ENCODE measurements at places on chromosomes 3 and 15.
A peak's percentile ranks its signal among the peaks of the same experiment; 100 is the strongest.

DNA sequence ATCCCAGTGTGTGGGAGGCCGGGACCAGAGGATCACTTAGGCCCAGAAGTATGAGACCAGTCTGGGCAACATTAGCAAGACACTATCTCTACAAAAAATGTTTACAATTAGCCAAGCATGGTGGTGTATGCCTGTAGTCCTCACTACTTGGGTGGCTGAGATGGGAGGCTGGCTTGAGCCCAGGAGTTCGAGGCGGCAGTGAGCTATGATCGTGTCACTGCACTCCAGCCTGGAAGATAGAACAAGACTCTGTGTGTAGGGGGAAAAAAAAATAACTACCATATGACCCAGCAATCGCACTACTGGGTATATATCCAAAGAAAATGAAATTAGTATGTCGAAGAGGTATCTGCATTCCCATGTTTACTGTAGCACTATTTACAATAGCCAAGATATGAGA lies 22.6 kb downstream of the RYK start:
- no peak for DNase-seq

- DNase-seq: no peak
These were observed 1588.2 kb downstream of the SI start for GRCh38 chr3:163490119-163490518.

DNA sequence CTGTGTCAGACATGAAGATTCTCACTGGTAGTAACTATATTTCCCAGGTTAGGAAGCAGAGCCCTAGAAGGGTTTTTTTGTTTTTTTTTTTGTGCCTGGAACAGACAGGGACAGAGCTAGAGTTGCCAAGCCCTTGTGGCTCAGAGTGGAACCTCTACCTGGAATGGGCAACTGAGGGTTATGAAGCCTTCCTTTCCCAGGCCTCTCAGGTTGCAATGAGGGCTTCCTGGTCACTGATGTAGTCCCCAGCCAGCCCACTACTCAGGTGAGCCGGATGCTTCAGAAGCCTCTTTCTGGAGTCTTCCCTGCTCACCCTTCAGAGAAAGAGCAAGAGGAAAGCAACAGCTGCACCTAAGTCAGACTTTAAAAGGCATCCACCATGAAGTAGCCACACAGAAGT lies 48.8 kb upstream of the MANF start:
- DNase-seq: no peak

GRCh38 chr15:100186960-100187359 lies 154.8 kb downstream of the ADAMTS17 start:
- no peak for DNase-seq

DNA sequence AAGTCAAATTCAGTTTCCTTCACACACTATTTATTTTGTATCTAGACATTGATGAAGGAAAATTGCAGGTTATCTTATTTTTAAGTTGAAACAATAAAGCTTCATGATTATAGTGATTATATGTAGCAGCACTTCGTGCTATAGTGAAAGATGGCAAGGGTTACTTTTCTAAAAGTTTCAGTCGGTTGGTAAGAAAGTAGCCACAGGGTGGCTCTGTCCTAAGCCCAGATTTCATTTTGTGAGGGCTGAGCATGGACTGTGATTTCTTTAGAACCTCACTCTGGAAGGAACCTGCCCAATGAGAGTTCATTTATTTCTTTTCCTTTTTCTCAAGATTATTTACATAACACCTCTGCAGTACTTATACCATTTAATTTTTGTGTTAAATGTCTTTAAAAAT lies 66.5 kb downstream of the NME9 start:
- no peak for DNase-seq

- no peak for DNase-seq
These were observed 55.8 kb downstream of the TRIM42 start for GRCh38 chr3:140733623-140734022.

DNA sequence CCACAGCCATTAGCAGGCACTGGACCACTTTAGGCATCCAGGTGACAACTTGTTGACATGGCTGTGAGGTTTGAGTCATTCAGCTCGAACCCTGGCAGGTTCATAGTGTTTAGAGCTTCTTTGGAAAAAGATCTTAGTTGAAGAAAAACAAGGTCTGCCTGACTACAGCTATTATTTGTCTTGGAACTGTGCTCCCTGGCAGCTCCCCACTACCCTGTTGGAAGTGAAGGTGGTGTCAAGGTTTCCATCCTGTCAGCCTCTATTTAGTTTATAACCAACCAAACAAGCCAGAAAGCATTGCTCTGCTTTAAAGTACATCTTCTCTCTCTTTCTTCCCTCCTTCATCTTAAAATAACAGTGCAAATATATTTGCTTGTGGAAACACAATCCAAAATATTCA lies 56.8 kb downstream of the KAT2B start:
- DNase-seq: no peak

DNA sequence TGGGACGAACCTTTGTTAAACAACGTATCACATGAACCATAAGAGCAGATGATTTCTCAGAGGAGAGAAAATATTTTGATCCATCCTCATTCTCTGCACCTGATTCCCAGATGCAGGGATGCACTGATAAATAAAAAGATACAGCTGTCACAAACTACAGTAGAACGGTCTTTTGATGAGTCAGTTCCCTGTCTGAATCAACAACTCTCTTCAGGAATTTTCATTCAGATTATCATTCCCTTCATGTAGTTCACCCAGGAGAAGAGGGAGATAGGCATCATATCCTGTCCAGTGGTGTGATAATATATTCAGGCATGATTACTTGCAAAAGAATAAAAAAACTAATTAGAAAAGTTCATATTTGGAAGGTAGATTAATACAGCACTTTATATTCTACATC lies 521.5 kb downstream of the PYDC2 start:
- no peak for DNase-seq

DNA sequence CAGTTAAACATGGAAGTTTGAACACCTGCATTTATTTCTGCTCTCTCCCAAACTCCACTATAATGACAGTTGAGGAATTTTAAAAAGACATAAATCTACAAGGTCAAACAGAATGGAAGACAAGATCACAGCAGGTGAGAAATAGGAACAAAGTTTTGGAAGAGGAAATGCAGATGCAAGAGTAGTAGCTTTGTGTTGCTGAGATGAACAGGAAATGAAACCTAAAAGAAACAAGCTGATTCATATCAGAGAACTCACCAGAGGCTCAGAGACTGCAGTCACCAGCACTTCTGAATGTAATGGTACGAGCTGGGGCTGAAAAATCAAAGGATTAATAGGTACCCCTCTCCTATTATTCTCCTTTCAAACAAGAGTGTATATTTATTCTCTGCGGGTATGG lies 459.9 kb downstream of the RAP2B start:
- DNase-seq: no peak

GRCh38 chr15:49495993-49496753 lies 73.1 kb downstream of the FGF7 start:
- no peak for DNase-seq

- no peak for DNase-seq
These were observed 571.9 kb downstream of the TAFA4 start for GRCh38 chr3:68360492-68360891.

- no peak for DNase-seq
These were observed 76.2 kb downstream of the NFKBIZ start for GRCh38 chr3:101925564-101925963.

DNA sequence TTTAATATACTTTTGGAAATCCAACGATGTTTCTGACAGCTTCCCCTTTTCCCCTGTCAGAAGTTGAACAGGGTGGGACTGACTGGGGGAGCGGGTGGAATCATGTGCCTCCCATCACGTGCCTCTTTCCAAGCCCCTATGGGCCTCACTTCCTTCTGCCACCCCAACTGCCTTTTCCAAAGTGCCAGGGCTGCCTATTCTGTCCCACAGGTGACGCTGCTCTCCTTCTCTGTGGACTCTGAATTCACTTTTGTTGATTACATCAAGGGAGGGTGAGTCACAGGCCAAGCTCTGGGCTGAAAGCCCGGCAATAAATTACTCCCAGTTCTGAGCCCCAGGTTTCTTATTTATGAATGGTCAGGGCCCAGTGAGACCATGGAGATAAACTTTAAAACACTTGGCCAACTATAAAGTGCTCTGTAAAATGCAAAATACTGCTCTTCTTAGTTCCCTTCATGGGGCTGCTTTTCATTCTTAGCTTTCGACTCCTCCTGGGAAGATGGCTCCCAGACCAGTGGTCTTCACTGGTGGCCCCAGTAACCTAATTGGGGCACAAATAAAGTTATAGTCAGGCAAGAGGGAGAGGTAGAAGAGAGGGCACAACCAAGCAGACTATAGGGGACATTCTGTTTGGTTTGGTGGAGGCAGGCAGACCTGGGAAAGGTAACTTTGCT lies 12.3 kb downstream of the CPNE9 start:
- DNase-seq: peak; percentile 33

GRCh38 chr15:82135638-82136037 lies 89.8 kb upstream of the MEX3B start:
- DNase-seq: no peak

- no peak for DNase-seq
These were observed 524.8 kb upstream of the TBL1XR1 start for GRCh38 chr3:177721864-177722785.

- no peak for DNase-seq
These were observed 258.4 kb downstream of the CHL1 start for GRCh38 chr3:454986-455385.

- DNase-seq: no peak
These were observed 6.9 kb downstream of the SLC38A3 start for GRCh38 chr3:50211930-50212329.

- DNase-seq: no peak
These were observed 55.7 kb upstream of the APEH start for GRCh38 chr3:49618412-49618811.

DNA sequence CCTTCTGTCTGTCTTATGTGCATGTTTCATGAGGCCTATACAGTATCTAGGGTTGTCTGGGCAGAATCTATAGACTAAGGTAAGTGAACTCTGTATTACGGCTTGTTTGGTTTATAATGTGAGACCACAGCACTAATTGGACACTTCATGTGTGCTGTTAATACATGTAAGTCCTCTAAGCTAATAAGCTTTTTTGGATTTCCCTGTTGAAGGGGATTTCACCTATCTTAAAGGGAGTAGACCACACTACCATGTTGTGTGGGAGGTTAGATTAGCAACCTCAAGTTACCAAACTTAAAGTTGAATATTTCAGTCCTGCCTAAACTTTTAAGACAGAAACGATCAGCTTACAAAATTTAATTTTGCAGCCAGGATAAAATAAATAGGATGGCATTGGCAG lies 189.8 kb upstream of the GOLIM4 start:
- DNase-seq: no peak
